Stimulated activated CD8-positive, alpha-beta memory T cell treated with anti-CD3 and anti-CD28 coated beads, Interleukin-15, amount 100 ng/mL, for 24 hours (primary cell): ENCODE measurements at places on chromosomes 16 and 17.

DNA sequence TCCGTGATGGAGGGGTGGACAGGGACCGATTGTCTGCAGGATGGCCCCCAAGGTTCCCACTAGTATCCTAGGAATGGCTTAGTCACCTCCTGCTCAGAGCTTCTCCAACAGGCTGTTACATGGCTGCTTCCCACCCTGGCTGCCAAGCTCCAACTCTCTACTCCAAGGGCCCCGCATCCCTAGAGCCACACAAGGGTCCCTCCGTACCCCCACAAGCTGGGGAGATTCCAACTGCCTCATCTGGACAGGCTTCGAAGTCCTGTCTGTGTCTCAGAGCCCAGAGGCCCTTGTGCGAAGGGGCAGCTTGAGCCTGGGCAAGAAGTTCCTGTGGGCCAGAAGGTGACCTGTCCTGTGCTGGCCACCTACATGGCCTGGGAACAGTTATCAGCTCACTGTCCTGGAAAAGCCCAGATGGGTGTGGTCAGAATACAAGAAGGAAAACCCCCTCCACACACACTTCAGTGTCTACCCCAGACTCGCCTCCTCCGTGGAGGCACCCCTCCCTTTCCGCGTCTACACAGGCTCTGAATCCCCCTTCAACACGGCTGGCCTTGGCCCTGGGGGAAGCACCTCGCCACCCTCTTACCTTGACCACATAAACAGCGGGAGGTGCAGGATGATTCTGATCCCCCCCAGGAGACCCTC lies 586 bp downstream of the MEAK7 start:
- no peak for DNase-seq

DNA sequence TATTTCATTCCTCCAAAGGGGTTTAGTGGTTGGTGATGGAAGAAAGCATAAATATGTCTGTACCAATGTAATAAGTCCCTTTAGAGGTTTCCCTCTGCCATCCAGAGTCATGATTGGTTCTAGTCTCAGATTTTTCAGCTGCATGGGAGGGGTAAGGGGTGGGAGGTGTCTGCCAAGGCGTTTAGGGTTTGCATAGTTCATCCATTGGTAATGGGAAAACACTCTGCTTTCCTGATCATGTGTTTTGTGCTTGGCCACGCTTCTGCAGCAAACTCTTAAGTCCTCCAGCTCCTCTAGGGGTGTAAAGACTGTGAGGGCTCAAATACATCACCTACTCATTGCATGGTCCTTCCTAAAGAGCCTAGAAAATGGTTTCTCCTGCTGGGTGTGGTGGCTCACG lies 29.8 kb downstream of the LIG3 start:
- DNase-seq = no peak

DNA sequence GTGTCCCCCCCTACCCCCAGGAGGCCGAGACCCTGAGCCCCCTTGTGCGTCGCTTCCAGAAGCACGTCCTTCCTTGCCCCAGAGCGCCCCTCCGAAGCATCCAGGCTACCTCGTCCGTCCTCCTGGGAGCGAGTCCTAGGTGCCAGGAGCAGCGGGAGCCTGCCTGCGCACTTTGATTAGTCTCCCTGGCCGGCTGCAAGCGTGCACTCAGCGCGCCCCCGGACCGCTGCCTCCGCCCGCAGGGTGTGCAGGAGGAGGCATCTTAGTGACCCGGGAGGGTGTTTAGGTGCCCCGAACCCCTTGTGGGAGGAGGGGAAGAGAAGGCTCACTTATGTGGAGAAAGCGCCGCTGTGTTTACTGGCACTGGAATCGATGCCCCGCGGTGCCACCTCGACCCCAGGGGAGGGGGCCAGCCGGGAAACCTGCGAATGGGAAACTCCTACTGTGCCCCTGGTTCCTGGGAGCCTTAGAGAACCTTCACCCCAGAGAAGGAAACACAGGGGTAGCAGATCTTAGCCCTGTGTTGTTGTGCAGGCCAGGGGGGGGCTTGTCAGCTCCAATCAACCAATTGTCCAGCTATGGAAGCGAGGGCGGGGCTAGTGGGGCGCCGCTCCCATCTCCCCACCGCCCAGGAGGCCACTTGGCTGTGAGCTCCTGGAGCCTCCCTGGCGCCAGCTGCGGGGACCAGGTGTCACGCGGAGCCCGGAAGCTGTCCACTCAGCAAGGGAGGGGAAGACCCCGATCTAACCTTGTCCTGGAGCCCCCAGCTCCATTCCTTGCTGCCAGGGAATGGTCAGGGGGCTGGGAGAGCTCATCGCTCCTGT lies 922.8 kb upstream of the EEF2KMT start:
- no peak for DNase-seq

DNA sequence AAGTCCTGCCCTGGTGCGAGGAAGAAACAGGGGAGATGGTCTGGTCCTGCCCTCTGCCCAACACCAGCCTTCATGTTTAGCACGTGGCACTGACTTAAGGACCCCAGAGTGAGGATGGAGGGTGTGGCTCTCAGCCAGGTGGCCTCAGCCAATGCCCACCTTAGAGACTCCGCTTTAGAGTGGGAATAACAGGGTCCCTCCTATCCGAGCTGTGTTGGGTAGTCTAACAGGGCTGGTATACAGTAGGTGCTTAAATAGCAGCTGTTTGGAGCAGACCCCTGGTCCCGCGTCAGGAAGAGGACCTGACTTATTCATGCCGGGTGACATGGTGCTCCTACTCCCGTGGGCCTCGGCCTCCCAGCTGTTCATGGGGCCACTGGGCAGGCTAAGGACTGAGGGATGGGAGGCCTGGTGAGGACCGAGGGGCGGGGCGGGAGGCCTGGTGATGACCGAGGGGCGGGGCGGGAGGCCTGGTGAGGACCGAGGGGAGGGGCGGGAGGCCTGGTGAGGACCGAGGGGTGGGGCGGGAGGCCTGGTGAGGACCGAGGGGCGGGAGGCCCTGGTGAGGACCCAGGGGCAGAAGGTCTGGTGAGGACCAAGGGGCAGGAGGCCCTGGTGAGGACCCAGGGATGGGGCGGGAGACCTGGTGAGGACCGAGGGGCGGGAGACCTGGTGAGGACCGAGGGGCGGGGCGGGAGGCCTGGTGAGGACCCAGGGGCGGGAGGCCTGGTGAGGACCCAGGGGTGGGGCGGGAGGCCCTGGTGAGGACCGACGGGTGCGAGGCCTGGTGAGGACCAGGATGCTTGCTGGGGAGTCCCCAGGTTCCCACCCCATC lies 7.6 kb downstream of the ZFPM1 start:
- no peak for DNase-seq

DNA sequence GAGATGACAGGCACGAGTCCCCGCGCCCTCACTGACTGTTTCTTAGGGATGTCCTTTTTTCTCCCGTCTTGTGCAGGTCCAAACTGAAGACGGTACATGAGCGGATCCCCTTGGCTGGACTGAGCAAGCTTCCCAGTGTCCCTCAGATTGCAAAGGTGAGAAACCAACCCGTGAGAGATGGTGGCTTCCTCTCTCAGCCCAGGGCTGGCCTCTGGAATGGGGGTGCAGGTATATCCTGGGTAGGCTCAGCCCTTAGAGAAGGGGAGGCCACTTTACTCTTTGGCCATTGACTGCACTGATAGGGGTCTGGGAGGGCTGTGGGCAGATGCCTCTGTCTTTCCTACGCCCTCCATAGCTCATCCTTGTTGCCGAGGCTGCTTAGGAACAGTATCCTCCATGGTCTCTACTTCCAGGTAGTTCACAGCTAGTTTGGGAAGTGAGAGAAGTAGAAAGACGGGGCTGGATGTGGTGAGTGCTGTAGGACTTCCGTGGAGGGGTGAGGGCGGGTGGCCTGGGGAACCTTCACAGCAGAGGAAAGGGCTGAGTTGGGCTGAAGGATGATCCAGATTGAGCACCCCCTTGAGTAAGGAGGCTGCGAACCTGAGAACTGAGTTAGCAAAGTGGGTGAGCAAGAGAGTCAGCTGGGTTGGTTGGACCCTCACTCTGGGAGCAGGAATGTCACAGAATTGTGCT lies 83.0 kb downstream of the OR1D5 start:
- no peak for DNase-seq

DNA sequence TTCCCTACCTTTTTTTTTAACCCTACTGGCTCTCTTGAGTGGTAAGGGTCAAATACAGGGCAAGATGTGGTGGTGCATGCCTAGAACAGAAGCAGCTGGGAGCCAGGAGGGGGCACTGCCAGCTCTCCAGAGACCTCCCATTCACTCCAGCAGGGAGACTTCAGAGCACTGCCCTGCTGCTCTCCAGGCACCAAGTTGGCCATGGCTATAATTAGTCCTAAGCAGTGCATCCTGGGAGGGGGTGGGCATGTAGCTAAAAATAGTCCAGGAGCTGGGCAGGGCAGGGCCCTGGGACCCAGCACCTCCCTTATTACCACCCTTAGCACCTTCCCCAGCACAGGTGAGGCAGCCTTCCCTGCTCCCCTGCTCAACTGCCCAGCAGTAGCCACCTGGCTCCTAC lies 3.5 kb downstream of the CORO6 start:
- no peak for DNase-seq

DNA sequence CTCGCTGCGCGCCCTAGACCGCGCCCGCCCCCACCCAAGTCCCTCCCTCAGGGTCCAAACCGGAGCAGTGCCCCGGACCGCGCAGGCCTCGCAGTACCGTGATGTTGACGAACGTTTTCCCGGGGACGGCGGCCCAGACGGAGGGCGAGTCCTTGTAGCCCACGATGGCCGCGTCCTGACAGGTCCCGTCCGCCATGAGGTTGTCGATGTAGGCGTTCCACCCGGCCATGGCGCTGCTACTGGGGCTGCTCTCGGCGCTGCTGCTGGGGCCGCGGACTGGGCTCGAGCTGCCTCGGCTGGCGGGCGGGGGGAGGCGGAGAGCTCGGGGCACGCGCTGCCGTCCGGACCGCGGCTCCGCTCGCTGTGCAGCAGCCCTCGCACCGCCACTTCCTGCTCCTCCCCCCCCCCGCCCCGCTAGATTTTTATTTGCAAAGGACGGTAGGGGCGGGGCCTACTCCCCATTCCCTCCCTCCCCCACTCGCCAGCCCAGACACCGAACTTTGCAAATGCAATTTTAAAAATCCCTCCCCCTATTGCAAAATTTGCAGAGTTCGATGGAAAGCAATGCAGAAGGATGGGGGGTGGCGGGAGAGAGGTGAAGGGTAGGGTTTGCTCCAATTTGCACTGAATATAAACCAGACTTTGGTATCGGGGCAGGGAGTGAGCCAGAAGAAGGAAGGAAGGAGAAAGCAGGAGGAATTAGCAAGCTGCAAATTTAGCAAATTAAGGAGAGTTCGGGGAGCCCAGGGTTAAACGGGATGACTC lies at the start of gene PFN1:
TSS of gene PFN1 (minus strand) at position 365 of the 765 bp plus-strand sequence. CDS start at position 229, 136 bp downstream.
- DNase-seq = peak; percentile 65

DNA sequence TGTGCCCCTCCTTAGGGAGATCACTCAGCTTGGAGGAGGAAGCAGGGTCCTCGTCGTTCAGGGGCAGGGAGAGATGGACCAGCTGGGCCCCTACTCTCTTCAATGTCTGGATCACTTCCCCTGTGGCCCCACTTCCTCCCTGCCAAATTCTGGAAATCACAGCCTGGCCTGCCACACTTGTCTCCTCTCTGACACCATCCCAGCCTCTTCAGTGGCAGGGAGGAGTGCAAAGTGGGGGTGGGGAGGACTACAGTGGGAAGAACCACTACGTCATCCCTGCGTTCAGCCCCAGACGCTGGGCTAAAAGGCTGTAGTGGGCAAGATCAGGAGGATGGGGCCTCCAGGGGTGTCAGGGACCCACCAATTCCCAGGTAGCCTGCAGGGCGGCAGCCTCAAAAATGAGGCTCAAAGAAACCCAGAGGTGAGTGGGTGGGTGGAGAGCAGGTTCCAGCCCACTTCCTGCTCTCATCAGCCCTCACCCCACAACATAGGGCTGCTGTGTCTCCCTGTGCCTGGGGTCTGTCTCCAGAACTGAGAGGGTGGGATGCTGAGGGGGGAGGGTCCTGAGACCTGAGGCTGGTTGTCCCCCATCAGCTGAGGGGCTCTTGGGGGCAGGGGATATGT lies 25.0 kb upstream of the TAC4 start:
- DNase-seq = no peak

GRCh38 chr17:1957037-1957436 lies 68.1 kb downstream of the RTN4RL1 start:
- no peak for DNase-seq

- DNase-seq = no peak
Observed at GRCh38 chr16:85665929-85666328, 22.8 kb downstream of the GINS2 start.

DNA sequence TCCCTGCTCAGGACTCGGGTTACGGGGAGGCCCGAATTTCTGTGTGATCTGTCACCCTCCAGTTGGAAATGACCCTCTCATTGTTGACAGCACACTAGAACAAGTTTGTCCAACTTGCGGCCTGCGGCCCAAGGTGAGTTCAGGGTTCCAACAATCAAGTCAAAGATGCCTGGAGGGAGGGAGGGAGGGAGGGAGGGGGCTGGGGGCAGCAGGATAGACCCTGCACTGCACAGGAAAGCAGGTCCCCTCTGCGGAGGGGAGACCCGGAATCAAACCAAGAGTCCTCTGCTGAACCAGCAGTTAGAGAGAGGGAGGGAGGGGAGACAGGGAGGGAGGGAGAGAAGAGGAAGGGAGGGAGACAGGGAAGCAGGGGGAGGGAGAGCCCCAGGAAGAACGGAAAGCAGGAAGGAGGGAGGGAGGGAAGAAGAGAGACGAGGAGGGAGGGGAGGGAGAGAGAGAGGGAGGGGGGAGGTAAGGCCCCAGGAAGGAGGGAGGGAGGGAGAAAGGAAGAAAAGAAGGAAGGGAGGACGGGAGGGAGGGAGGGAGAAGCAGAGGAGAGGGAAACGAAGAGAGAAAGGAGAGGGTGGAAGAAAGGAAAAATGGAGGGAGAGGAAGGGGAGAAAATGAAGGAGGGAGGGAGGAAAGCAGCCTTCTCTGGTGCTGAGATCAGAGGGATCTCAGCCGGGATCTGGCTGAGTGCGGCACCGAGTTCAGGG lies 96.7 kb upstream of the CDH5 start:
- no peak for DNase-seq

- no peak for DNase-seq
Observed at GRCh38 chr16:85930301-85930700, 31.3 kb downstream of the IRF8 start.

- no peak for DNase-seq
Observed at GRCh38 chr17:8788998-8789397, 10.2 kb downstream of the MFSD6L start.

- no peak for DNase-seq
Observed at GRCh38 chr17:49195751-49196150, 14.6 kb downstream of the GNGT2 start.

DNA sequence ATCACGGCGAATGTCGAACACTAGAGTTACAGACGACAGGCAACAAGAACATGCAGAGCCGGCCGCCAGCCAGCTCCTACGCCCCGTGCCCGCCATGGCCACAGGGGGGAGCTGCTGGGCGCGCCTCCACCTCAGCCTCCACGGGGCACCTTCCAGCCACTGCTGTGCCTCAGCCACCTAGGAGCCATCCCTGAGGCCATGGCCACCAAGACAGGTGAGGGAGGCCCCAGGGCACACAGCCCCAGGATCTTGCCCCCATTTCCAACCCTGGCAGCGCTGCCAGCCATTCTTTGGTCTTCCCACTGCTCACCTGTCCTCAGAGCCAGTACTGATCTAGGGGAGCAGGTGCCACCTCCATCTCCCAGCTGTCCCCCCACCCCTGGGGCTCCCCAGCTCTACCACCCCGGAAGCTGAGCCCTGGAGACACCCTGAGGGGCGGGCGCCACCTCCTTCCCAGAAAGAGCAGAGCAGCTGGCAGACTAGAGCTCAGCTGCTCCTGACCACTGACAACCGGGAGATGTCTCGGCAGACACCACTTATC lies 11.8 kb downstream of the GNPTG start:
- DNase-seq = peak; percentile 41
